ENCODE measurements at places on chromosomes 7 and 10.

DNA sequence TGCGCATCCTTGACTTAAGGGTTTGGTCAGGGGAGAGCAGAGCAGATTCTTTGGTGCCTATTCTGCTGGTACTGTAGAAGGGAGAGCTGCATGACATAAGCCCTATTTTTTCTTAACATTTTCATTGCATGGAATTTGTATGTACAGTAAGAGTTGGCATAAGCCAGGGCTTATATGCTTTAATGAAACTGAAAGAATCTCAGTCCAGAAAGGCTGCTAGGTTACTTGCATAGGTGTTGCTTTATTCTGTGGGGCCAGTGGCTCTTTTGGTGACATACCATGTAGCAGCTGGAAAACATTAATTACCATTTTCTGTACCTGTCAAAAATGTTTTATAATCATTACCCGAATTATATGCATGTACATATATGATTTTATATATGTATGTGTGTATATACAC lies 152.1 kb downstream of the LYZL1 start:
- no peak for DNase-seq

GRCh38 chr7:2108501-2109250 lies 124.1 kb downstream of the MAD1L1 start:
- DNase-seq: peak; percentile 55

DNA sequence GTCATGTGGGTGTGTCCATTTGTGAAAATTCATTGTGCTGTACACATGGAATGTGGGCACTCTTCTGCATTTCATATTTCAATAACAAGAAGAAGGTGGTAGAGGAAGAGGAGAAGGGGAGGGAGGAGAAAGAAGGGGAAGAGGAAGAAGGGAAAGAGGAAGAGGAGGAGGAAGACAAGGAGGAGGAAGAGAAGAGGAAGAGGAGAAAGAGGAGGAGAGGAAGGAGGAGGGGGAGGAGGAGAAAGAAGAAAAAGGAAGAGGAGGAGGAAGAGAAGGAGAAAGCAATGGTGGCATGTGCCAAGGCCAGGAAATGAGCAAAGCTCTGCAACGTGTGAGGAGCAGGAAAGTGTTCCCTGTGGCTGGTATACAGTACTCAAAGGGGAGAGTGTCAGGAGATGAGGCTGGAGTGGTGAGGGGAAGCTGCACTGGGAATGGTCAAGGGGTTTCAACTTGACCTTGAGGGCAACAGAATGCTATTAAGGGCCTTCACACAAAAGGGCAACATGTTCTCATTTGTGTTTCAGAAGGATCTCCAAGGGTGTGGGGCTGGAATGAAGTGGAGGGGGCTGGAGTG lies 40.5 kb downstream of the WNT2 start:
- DNase-seq: no peak

DNA sequence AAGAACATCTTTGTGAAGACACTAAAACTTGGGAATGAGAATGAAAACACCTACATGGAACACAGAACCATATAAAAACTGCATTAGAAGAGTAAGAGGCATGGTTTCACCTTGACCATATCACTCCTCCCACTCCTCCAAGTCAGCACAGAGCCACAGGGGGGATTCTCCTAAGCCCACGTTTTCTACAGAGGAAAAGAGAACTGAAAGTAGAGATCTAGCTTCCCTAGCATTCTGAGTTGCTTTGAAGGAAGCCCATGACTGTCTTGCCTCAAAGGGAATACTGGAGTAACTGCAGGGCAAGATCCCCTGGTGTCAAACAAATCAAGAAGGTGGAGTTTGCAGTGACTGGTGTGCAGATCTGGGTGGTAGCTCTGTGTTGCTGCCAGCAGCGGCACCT lies 43.9 kb downstream of the HBP1 start:
- no peak for DNase-seq

DNA sequence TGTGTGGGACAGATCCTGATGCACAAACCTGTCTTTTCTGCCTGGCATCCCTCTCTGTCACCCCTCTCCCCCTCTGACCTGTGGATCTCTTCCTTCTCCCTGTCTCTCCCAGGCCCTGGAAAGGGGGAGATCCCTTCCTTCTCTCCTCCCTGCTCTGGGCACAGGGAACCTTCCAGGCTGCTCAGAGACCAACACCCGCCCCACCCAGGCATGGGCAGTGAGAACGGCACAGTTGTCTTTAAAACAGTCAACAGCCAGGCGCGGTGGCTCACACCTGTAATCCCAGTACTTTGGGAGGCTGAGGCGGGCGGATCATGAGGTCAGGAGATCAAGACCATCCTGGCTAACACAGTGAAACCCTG lies 34.7 kb downstream of the KCNH2 start:
- DNase-seq: no peak

GRCh38 chr7:22675917-22676343 lies 51.1 kb upstream of the IL6 start:
- no peak for DNase-seq

- DNase-seq: no peak
These were observed 66.7 kb upstream of the ATP6V0A4 start for GRCh38 chr7:138864667-138865066.

DNA sequence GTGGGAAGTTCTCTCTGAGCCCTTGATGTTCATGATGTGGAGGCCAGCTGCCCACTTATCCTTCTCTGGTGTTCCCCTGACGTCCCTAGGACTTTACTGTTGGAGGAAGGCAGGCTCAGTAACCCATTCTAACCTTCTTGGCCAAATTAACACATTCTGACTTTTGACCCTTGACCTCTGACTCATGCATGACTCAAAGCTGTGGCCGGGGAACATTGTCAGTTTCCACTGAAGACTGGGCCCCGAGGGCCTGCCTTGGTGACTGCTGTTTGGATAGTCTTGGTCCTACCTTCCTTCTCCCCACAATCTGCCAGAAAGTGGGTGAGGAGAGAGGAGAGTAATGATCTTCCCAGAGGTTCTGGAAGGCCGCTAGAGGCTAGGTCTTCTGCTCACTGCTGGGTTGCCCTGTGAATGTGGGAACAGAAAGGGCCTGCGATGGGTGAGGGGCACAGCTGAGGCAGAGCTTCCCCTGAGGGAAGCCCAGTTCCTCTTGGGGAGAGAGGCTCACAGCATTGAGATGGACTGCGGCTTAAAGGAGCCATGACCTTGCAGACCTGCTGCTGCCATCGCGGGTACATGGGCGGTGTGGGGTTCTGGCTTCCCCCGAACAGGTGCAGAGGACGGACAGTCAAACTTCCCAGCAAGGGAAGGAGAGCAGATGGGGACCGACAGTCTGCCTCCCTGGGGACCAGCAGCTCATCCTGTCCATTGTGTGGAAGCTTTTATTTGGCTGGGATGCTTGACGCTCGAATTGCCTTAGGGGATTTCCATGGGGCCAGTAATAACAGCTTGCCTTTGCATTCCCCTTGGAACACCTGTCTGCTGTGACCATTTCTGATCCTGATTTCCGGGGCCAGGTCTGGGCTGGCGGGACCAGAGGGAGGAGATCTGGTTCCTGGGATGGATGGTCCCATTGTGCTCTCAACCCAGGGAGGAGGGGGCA lies 43.8 kb downstream of the ADAMTS14 start:
- DNase-seq: peak; percentile 63

GRCh38 chr10:11874568-11875493 lies 51.7 kb downstream of the PROSER2 start:
- no peak for DNase-seq

DNA sequence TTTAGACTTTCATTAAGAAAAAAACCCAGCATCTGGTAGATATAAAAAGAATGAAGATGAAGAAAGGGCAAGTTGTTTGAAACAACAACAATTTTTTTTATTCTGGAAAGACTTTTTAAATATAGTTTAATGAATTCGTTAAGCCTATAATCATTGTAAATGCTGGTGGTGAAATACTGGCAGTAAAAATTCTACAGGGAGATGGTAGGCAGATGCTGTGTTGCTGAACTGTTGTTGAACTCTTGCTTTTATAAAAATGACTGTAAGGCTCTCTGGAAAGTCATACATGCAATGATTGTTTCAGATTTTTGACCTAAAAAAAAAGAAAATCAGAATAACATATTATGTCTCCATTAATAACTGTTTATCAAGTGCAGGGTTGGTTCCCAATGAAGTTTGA lies 39.0 kb downstream of the SCIN start:
- DNase-seq: no peak

DNA sequence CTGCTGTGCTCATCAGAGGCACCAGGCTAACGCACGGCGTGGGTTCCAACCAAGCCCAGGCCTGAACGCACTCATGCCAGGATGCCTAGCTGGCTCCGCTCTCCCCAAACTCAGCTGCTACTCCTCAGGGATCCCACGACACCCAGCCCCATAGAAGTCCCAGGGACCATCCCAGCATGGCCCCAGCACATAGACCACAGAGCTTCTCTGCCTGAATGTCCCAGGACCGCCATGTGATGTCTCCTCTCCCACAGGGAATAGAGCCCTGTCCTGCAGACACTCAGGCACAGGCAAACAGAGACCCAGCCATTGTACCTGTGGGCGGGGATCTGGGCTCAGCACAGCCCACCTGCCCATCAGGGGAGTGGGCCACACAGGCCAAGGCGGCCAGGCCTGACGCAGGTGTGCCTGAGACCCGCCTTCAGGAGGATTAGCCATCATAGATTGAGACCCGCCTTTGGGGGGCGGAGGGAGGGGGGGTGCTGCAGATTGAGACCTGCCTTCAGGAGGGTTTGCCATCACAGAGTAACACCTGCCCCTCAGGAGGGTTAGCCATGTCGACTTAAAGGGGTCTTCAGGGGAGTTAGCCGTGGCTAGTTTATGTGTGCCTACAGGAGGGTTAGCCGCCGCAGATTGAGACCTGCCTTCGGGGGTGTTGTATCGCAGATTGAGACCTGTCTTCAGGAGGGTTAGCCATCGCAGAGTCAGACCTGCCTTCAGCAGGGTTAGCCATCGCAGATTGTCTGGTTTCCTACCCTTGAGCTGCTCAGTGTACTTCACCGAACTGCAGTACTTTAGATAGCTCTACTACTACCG lies 29.0 kb downstream of the RASGEF1A start:
- no peak for DNase-seq

DNA sequence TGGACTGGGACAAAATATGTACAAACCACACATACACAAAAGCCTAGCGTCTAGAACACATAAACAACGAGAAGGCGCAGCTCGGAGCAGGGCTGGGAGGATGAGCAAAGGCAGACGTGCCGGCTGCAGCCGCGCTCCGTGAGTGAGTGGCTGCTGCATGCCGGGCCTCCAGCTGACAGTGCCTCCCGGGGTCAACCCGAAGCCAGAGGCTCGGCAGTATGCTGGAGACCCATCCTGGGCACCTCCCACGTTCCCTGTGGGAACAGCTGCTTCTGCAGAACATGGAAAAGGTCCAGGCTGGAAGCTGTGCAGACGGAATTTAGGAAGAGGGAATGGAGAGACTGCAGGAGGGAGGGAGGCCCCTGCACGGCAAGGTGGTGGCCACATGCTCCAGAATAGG lies 3.6 kb upstream of the GPR146 start:
- DNase-seq: no peak

GRCh38 chr7:100127866-100128636 lies 1.3 kb downstream of the MBLAC1 start:
- DNase-seq: no peak

GRCh38 chr10:118041316-118041715 lies 5.4 kb downstream of the RAB11FIP2 start:
- no peak for DNase-seq

DNA sequence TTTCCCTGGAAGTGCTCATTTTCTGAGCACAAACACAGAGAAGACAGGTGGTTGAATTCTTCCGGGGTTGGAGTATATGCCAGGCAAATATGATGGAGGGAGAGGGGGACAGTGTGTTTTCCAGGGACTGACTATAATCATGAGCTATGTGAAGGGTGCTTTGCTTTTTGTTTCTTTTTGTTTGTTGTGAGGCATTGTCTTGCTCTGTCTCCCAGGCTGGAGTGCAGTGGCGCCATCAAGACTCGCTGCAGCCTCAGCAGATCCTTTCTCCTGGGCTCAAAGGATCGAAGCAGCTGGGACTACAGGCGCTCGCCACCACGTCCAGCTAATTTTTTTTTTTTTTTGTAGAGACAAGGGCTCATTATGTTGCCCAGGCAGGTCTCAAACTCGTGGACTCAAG lies 47.3 kb upstream of the CPN1 start:
- no peak for DNase-seq

DNA sequence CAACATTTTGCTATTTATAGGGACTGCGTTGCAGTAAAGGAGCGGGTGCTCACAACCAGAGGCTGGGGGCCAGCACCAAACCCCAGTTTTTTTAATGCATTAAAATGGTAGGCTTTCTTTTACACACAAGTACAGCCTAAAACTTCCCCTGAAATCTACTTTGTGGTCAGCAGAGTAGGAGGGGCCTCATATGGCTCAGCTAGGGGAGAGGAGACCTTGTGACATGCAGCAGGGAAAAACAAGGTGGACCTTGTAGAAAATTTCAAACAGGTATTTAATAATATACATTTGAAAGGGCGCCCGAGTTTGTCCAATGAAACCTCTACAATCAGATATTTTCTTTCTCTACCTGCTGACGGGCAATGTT lies 1.4 kb downstream of the CCDC136 start:
- no peak for DNase-seq

DNA sequence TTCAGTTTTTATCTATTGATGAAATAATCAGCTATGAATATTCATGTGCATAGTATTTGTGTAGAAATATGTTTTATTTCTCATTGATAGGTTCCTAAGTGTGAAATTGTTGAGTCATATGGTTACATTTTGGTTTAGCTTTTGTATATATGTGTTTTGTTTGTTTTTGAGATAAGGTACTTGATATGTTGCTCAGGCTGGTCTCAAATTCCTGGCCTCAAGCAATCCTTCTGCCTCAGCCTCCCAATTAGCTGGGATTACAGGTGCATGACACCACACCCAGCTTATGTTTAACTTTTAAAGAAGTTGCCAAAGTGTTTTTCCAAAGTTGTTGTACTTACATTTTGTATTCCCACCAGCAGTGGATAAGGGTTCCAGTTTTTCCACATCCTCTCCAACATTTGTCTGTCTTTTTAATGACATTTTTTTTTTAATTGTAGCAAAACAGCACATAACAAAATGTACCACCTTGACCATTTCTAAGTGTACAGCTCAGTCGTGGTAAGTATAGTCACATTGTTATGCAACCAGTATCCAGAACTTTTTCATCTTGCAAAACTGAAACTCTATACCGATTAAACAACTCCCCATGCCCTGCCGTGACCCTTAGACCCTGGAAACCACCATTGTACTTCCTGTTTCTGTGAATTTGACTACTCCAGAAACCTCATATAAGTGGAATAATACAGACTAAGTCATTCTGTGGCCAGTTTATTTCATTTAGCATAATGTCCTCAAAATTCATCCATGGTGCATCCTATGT lies 12.6 kb upstream of the UBE2D1 start:
- no peak for DNase-seq

GRCh38 chr10:18414061-18414460 lies 237.3 kb downstream of the NSUN6 start:
- no peak for DNase-seq

DNA sequence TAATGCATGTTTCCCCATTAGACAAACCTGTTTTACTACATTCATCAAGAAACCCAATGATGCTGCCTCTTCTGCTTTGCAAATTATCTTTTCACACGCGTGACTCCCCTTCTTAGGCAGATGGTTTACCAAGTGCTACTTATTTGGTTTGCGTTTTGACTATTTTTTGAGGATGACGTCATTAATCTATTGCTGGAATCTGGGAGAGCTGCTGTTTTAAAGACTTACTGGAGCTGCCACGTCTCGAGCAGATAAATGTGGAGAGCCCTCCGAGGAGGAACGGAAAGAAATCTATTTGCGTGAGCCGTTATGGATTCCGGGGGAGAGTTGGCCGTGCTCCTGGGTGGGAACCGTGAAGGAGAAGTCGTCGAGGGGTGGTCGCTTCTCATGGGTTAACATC lies 19.7 kb downstream of the INSYN2A start:
- peak; percentile 23 for DNase-seq

- DNase-seq: no peak
These were observed 158.0 kb downstream of the KCND2 start for GRCh38 chr7:120431016-120431415.

- DNase-seq: no peak
These were observed 178.1 kb downstream of the EVX1 start for GRCh38 chr7:27420702-27421101.

Measured in NCI-H526 treated with DMSO at 0.1 percent for 48 hours (cell line).